Left colon (tissue), 2 donors: ENCODE measurements at places on chromosomes 7 and 10. TPM values are rescaled to one million over a fixed set of nuclear protein-coding genes. Genes with fewer than 3 reads are reported as not detected.

The MMD2 gene
- not detected for total RNA-seq

The POLL gene
- total RNA-seq, result 28.6 TPM

DNA sequence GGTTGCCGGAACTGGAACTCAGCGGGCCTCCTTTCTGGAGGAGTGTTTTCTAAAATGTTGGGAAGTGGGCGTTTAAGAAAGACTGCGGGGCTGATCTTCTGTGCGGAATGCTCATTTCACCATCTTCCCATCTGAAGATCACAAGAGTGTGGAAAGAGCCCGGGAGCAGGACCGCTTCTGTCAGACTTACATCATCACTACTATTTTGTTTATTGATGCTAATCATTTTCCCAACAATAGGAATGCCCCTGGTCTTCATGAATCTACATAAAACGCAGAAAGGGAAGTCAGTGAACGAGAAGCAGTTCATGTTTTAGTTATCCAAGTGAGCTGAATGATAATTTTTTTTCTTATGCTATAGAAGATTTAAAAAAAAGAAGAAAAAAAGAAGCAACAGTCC is 447.8 kb upstream of the MKI67 start:
- DNase-seq, result no peak

- no peak for DNase-seq
Observed at GRCh38 chr7:3697472-3697871, 396.4 kb downstream of the SDK1 start.
